Adrenal gland (tissue), 19 donors: ENCODE measurements at places on chromosomes 16 and 17. TPM values are rescaled to one million over a fixed set of nuclear protein-coding genes. Genes with fewer than 3 reads are reported as not detected.

Gene KRT20
- total RNA-seq, result not detected

Gene DYNLL2
- total RNA-seq, result 18.5 TPM

Gene MYOCD
- 1.7 TPM for total RNA-seq

- no peak for DNase-seq
Measured at GRCh38 chr17:72604518-72604917, 483.7 kb downstream of the SOX9 start.

DNA sequence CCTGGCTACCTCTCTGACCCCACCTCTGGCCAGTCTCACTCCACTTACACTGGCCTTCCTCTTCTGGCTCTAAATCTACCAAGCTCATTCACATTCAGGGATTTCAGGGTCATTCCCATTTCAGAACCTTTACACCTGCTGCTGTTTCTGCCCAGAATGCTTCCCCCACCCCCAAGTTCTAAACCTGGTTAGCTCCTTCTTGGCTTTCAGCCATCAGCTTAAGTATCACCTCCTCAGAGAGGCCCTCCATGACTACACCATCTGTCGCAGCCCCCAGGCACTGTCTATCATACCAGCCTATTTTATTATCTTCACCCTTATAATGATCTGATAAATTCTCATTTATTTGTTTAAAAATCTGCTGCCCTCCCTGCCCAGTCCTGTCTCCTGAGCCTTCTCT is 23.3 kb upstream of the NGFR start:
- no peak for DNase-seq

GRCh38 chr16:70475054-70475871 is 20.9 kb downstream of the FCSK start:
- no peak for DNase-seq

GRCh38 chr16:71412270-71413160 is 29.3 kb downstream of the TLE7 start:
- DNase-seq, result peak; percentile 86

DNA sequence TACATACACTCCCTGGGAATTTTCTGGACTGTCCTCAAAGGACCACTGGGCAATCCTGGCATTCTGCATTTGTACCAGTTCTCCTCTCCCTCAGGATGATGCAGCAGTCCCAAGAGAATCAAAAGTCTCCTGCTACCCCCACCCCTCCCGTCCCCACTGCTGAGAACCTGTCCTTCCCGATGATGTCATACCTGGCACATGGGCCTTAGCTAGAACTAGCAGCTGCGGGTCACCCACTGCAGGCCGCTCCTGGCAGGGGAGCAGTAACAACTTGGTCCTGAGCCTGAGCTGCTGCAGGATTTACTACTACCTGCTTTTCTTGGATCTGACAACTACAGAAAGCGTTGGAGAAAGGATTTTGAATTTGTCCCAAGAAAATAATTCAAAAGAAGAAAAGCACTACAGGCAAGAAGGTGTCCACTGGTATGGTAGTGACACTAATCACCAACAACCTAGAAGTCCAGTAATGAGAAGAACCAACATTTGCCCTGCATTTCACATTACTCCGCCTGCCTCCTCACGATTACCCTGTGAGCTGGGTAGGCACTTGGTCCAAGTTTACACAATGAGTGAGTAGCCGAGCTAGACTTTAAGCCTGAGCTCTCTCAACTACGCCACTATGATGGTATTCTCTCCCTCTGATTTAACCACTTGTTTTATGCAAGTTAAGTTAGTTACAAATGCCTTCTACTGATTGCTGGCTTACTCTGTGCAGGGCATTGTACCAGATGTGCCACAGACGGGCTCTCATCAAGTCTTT is 55.3 kb upstream of the ETV4 start:
- no peak for DNase-seq

GRCh38 chr17:82976982-82977488 is 102.4 kb upstream of the METRNL start:
- no peak for DNase-seq
